ENCODE measurements at places on chromosomes 3 and 15.

DNA sequence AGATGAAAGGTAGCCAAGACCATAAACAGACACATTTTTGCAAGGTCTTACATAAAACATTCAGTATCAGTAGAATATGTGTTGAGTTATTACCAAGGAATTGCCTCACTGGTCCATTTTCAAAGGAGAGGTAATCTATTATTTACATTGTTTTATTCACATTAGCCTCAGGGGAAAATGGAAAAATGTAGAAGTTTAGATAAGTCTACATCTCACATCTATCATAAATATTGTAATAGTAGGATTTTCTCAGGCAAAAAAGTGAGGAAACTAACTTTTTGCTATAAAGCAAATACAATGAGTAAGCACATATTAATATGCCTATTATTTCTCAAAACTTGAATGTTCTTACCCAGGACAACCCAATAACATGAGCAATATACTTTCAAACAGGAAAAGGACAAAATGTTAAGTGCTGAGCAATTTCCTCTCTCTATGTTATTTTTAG, 184.6 kb upstream of the AGTR1 start:
- peak; percentile 22 for DNase-seq

DNA sequence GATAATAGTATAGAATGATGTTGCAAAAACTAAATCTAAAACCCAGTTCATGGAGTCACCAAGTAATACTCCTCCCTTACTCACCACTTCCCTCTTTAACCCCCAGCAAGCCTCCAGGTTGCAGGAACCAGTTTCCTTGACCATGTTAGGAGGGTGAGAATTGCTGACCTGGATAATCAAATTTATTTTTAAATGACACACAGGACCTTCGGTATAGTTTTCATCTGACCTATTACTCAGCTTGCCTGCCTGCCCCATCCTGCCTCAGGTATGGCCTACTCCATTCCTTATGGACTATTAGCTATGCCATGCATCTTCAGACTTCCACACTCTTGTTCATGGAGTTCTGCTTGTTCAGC, 883 bp downstream of the RTP4 start:
- DNase-seq, result no peak

- no peak for DNase-seq
Measured at GRCh38 chr3:78140866-78141265, 1101.0 kb downstream of the ROBO2 start.

DNA sequence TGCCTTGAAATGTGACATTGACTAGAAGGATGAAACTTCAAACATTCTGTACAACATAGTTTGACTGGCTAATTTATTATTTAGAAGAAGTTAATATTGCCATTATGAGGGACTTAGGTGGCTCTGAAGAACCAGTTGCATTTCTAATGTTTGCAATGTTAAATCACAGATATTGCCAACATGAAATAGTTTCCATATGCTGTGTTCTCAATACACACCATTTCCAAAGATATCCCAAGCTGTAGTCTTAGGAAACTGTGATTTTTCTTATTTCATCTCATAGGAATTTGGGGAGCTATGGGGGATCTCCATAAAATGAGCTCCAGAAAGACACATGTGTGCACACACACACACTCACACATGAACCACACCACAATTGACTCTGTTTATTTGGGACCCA, 36.3 kb downstream of the ALG1L2 start:
- no peak for DNase-seq

- DNase-seq, result no peak
Measured at GRCh38 chr15:101545548-101546505, 56.3 kb upstream of the PCSK6 start.

GRCh38 chr3:69130689-69131088, 8.3 kb upstream of the LMOD3 start:
- DNase-seq, result no peak

DNA sequence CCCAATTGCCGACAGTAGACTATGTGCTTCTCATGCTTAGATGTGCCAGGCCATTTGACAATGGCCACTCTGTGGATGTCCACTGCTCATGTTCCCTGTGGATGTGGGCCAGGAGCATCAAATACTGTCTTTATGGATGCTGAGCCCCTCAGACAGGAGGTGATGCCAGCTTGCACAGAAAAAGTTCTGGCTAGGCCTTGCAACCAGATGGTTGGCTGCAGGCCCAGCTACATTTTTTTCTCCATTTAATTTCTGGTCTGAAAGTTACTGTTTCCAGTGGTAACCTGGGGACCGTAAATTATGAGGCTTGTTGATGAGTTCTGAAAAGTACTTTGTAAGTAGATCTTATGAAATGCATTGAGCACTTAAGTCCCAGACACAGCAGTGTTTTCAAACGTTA, 228.5 kb downstream of the CHL1 start:
- DNase-seq, result no peak
